ENCODE measurements at places on chromosomes 6 and 20.

DNA sequence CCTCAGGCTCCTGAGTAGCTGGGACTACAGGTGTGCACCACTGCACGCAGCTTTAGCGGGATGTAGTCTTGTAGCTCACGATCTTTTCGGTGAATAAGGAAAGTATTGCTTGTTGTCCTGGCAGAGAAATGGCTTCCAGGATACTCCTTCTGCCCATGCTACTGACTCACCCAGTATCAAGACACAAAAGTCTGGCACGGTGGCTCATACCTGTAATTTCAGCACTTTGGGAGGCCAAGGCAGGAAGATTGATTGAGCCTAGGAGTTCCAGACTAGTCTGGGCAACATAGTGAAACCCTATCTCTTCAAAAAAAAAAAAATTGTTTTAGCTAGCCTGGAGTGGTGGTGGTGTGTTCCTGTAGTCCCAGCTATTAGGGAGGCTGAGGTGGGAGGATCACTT, 40.9 kb upstream of the B4GALT5 start:
- DNase-seq: no peak

GRCh38 chr6:149094934-149095351, 222.6 kb upstream of the TAB2 start:
- DNase-seq: no peak

GRCh38 chr20:1964061-1964460, 29.8 kb downstream of the PDYN start:
- no peak for DNase-seq

GRCh38 chr20:12698817-12699216, 310.0 kb upstream of the SPTLC3 start:
- DNase-seq: no peak

DNA sequence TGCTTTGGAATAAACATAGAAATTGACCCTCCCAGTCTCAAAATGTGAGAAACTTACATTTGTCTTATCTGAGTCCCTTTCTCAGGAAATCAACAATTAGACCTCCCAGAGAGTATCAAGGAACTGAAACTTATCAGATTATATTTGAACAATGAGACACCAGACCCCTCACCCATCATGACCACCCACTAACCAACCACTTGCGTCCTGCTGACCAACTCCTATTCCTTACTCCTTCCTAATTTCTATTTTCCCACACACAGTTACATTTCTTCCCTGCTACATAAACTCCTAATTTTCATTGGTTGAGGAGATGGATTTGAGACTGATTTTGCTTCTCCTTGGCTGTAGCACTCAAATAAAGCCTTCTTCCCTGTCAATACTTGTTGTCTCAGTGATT, 97.9 kb downstream of the TPBG start:
- no peak for DNase-seq

DNA sequence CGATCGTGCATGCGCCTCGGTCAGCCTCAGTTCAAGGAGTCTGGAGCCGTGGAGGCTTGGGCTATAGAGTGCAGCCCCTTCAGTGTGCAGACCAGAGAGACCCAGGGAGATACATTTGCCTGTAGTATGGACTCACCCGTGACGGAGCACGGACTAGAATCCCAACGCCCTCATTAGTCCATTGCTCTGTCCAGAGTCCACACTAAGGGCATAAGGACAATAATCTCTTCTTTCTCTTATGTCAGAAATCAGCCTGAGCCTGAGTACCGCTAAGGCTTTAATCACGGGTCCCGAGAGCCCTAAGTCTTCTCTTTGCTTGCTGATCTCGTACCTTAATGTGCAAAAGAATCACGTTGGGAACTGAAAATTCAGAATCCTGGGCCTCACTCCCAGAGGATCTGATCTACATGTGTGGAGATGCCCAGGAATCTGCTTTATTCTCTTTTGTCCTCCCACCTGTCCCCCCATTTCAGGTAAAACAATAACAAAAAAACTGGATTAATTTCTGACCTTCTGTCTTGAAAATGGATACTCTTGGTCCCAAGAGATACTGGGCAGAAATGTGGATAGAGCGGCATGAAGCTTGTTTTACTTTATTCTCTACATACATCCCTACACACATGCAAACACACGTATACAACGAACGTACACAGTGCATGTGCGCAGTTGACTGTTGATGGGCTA, 671 bp downstream of the BPHL start:
- no peak for DNase-seq

- no peak for DNase-seq
These were observed 1276.8 kb upstream of the ADGRB3 start for GRCh38 chr6:67358241-67358640.

DNA sequence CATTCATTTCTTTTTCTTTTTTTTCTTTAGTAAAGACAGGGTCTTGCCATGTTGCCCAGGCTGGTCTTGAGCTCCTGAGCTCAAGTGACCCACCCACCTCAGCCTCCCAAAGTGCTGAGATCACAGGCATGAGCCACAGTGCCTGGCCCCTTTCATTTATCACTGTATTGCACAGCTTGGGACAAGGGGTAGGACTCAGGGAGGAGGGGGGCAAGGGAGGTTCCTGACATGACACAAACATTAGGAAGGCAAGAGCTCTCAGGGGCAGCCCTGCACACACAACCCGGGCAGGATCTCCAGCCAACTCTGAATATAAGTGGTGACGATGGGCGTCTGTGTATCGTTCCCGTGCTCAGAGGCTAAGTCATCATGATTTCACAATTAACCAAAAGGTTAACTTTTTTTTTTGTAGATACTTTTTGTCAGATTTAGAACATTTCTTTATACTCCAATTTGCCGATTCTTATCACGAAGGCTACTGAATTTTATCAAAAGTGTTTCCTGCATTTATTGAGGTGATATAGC, 19.9 kb downstream of the SLC2A4RG start:
- DNase-seq: no peak

- DNase-seq: no peak
These were observed 435.1 kb upstream of the MARCKS start for GRCh38 chr6:113421997-113422396.

DNA sequence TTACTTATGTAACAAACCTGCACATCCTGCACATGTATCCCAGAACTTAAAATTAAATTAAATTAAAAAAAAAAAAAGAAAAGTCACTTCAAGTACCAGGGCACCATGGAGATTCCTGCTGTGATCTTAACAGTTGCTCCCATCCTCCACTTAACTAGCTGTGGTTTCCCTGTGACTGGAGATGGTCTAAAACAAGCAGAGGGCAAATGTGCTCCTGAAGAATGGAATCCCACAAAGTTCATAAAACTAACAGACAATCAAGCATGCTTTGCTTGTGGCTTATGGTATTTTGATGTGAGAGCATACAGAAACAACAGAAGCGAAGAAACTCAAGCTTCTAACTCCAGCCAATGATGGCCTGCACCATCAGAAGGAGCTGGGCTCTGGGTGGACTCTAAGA, 153.6 kb upstream of the KCNK16 start:
- DNase-seq: no peak

DNA sequence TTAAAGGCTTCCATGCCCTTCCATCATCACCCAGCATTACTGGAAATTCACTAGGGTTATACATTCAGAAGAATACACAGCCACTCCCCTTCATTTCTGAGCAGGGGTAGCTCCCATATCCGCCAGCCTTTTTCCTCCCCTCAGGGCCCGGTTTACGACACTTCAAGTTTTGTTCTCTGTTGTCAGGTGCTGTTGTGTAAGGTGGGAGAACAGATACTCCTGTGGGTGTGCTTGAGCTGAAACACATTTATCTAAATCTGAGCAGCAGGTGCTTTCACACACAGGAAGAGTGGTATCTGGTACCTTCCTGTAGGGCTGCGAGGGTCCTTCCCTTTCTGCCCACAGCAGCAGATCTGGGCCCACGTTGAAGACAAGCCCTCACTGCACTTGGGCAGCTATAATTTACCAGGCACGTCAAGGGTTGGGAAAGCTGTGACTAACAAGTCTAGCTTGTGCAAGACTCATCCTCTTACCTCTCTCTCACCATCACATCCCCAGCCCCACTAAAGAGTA, 215.8 kb upstream of the RREB1 start:
- DNase-seq: no peak

DNA sequence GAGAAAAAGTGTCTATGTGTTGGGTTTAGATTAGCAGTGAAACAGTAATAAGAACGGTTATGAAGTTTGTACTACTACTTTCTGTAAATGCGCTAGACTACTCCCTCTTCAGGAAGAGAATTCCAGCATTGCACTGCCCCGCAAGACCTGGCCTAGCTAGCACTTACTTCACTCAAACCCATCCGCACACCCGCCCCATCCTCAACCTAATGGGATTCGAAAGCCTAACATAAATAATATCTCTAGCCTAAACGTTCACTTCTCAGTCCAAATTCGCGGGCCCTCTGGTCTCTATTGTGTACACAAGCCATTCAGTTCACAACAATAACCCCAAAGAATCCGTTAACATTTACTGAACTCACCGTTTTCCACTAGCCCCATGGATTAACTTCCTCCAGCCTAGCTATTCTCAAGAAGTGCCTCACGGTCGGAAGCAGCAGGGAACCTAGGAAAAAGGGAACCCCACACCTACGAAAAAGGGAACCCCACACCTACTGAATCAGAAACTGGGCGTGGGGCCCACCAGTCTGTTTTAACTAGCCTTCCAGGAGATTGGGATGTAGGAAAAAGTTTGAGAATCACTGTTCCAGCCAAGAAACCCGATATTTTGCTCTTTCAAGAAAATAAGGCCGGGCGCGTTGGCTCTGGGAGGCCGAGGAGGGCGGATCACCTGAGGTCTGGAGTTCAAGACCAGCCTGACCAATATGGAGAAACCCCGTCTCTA, 45.4 kb upstream of the BTN3A2 start:
- no peak for DNase-seq

DNA sequence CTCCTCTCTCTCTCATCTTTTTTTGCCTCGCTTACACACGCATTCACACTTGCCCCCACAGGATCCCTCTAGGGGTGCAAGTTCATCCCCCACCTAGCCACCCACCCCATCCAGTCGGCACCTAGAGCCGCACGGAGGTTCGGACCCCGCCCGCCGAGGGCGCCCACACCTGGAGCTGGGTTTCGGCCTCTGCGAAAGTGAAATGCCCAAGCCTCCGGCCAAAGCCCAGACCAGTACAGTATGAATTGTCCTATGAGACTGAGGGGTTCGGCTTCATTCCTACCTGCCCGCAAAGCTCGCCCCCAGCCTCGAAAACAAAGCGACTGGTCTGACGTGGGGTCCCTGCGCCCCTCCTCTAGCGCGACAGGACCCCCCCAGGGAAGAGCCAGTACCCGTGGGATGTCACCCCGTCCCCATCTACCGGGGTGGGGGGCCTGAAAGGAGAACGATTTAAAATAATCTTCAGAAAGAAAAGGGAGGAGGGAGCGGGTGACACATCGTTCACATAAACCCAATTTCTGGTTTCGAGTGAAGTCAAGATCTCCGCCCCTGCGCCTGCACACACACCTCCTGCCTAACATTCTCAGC, 1.5 kb downstream of the TFAP2A start:
- DNase-seq: no peak

GRCh38 chr6:150813319-150813992, 52.0 kb upstream of the MTHFD1L start:
- DNase-seq: no peak

DNA sequence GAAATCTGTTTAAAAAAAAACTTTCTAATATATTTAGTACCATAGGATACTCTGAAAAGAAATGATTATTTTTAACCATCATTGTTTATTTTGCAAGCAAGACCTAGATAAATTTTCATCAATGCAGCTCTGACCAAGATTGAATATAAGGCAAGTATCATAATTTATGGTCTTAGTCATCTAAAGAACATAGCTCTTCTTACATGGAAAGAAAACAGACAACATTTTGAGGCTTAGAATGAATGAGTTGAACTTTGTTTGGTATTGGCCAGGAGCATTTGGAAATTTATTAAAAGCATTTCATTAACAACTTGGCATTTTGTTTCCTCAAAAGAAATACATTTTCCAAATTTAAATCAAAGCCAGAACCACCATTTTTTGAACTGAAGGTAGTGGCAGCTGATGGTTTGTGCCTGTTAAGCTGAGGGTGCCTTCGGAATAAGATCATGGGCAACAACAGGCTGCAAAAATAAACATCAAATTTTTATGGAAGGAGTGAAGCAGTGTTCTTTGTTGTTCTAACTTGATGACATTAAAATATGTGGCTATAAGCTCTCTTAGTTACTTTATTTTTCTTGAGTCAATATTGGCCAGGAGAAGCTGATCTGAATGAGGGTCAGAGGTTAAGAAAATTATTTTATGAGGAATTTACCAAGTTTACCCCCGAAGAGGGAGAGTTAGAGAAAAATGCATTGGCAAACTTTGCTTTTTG, 6.7 kb upstream of the ATXN1 start:
- DNase-seq: no peak

GRCh38 chr6:127192911-127193541, 73.6 kb upstream of the RNF146 start:
- no peak for DNase-seq

DNA sequence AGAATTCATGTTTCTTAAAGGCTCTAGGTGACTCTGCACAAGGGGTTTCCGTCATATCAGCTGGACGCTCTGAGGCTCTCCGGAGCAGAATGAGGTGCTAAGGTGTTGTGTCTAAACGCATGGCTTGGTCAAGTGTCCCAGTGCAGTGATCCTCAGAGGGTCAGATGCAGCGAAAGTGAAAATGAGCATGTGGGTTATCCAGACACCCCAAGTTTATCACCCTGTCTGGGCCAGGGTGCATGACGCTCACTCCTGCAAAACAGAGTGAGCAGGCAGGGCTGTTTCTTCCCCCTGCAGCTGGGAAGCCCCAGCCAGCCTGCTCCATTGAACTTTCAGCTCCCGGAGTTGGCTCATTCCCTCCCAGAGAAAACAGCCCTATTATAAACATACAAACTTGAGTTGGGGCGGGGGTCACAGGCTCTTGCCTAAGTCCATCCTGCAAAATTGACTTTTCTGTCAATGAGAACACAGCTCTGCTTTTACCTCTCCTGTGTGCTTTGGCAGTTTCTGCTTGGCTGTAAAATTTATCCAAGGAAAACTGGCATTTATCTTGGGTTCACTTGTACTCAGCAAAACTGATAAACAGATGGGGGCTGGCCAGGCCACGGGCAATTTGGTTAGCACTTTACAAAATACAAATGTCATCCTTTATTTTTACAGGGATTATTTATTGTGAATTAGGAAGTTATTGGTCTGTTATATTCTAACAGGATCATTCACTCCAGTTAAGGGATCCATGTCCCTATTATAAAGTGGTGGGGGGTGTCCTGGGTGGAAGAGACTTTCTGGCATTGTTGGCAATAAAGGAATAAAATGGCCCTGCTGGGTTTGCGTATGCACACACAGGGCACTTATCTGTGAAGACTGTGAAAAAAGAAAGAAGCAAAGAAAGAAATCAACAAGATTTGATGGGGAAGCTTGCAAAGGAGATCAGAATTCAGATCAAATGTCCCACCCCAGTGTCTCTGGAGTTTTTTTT, 154.9 kb downstream of the FOXA2 start:
- DNase-seq: no peak
